Trophoblast cell (in vitro differentiated cells and primary cell): ENCODE measurements at places on chromosomes 11 and 22.

DNA sequence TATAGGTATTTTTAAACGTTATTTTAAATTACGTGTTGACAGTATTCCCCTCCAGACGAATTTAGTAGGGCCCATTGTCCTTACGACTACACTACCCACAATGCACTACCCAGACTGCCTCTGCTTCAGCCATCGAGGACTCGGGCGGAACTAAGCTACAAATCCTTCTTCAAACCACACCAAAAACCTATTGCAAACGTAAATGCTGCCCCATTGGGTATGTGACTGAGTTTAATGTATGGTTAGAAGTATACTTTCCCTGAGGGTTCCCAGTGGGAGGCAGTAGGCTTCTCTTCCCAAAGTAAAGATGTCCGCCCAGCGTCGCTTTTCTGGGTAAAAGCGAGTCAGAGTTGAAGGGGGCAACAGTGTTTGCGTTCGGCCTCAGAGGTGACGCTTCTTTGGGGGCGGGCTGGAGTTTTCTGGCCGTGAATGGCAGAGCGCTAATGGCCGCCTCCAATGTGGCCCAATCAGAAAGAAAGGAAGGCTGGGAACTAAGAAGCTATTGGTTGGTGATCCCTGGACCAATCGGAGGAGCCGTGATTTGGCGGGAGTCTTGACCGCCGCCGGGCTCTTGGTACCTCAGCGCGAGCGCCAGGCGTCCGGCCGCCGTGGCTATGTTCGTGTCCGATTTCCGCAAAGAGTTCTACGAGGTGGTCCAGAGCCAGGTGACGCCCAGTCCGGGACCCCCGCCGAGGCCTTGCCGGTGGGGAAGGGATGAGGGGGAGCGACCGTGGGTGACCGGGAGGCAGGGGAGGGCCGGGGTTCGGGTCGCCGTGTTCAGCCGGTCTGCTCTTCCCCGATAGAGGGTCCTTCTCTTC is at the start of gene CDC45:
Gene CDC45, plus strand, starts transcription at position 566 of the 818 bp plus-strand sequence. Its CDS starts 49 bp downstream, at position 615.
- H3K4me1 ChIP-seq: peaks cover 7% of the 10 kb centered on the region
- H3K36me3 ChIP-seq: peaks cover 17% of the 10 kb centered on the region
- peak within 1 kb of the TSS; percentile 87 for H3K27ac ChIP-seq
- peak within 1 kb of the TSS; percentile 93 for H3K4me3 ChIP-seq
- peak; percentile 98 for DNase-seq
- no peaks in the 10 kb centered on the region for H3K27me3 ChIP-seq

DNA sequence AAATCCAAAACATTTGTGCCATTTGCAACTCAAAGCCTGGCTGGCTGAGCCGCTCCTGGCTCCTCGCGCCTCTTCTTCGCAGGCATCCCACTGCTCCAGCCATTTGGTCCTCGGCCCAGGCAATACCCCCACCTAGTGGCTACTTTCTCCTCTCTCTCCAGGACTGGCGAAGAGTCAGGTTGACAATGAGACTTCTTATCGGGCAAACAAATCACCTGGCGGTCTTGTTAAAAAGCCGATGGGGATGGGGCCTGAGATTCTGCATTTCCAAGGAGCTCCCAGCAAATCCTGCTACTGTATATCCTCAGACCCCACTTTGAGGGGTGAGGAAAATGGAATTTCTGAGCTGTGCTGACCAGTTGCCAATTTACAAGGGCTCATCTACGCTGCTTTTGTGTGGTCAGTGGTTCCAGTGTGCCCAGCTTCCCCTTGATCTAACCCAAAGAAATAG is 89.0 kb downstream of the ISX start:
- H3K27ac ChIP-seq: no peak overlapping the region
- peak; percentile 74 for DNase-seq
- no peaks in the 10 kb centered on the region for H3K27me3 ChIP-seq
- no peak overlapping the region for H3K4me3 ChIP-seq

DNA sequence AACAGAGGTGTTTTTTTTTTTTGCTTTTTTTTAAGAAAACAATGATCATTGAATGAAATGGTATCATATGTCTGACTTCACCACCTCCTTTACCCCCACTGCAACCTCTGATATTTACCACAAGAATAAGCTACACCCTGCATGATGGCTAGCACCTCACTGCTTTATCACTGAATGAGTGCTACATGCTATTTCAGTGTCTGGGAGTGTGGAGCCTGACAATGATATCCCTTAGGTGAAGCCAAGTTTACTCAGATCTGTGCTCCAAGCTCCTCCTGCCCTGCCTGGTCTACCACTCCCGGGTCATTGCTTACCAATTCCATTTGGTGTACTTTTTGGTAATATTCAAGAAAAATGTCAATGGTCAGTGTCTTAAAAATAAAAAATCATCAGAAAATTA is 21.1 kb downstream of the MMP20 start:
- no peak overlapping the region for H3K4me3 ChIP-seq
- no peaks in the 10 kb centered on the region for H3K27me3 ChIP-seq
- H3K4me1 ChIP-seq: no peaks in the 10 kb centered on the region
- DNase-seq: no peak
- H3K36me3 ChIP-seq: no peaks in the 10 kb centered on the region

- no peaks in the 10 kb centered on the region for H3K27me3 ChIP-seq
- peak; percentile 52 for DNase-seq
- H3K27ac ChIP-seq: peak overlapping the region; percentile 66
Observed at GRCh38 chr11:65291613-65292012, 23.1 kb upstream of the CDC42EP2 start.

DNA sequence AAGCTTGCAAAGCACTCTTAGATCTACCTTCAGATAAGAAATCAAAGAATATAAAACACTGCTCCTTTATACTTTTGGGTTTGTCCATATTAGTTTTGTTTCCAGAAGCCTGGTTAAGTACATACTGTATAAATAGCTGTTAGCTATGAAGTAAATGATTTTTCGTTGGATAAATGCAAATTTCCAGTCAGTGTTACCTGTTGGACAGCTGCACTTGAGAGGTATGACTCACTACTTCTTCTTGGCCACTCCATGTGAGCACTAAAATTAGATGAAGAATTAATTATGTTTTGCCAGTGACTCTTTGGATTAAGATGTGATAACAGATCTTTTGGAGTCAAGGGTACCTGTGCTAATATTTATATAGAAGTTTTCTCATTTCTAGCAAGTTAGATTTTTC is 9.5 kb upstream of the TSG101 start:
- no peaks in the 10 kb centered on the region for H3K27me3 ChIP-seq
- no peak overlapping the region for H3K4me3 ChIP-seq
- H3K36me3 ChIP-seq: peaks cover 8% of the 10 kb centered on the region
- no peak for DNase-seq
- H3K4me1 ChIP-seq: no peaks in the 10 kb centered on the region

- no peak overlapping the region for H3K27ac ChIP-seq
- no peaks in the 10 kb centered on the region for H3K36me3 ChIP-seq
- no peaks in the 10 kb centered on the region for H3K27me3 ChIP-seq
- no peaks in the 10 kb centered on the region for H3K4me1 ChIP-seq
Observed at GRCh38 chr11:117478926-117479325, 151.3 kb downstream of the CEP164 start.

- peak overlapping the region; percentile 58 for H3K4me3 ChIP-seq
- no peak overlapping the region for H3K27ac ChIP-seq
- DNase-seq: no peak
- peaks cover 7% of the 10 kb centered on the region for H3K4me1 ChIP-seq
Observed at GRCh38 chr11:27363576-27364117, 632 bp upstream of the CCDC34 start.

DNA sequence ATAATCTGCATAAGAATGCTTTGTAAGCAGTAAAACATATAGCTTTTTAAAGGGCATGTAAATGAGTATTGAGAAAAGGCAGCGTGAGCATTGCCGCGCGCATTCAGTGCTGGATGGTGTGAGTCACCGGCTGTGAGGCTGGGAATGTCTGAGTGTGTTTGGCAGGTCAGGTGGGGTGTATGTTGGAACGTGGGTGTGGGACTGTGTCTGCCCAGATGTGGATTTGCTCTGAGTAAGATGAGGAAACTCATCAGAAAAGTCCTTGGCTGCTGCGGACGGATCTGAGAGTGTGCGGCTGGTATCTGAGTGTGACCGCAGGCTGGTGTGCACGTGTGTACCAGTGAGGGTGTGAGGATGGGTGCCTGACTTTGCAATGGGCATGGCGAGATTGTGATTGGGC is 66.2 kb upstream of the NECTIN1 start:
- no peak for DNase-seq
- H3K36me3 ChIP-seq: no peaks in the 10 kb centered on the region
- no peaks in the 10 kb centered on the region for H3K27me3 ChIP-seq

- no peaks in the 10 kb centered on the region for H3K27me3 ChIP-seq
- H3K4me3 ChIP-seq: no peak overlapping the region
- H3K4me1 ChIP-seq: no peaks in the 10 kb centered on the region
Observed at GRCh38 chr11:107623183-107623582, 32.2 kb downstream of the ELMOD1 start.

DNA sequence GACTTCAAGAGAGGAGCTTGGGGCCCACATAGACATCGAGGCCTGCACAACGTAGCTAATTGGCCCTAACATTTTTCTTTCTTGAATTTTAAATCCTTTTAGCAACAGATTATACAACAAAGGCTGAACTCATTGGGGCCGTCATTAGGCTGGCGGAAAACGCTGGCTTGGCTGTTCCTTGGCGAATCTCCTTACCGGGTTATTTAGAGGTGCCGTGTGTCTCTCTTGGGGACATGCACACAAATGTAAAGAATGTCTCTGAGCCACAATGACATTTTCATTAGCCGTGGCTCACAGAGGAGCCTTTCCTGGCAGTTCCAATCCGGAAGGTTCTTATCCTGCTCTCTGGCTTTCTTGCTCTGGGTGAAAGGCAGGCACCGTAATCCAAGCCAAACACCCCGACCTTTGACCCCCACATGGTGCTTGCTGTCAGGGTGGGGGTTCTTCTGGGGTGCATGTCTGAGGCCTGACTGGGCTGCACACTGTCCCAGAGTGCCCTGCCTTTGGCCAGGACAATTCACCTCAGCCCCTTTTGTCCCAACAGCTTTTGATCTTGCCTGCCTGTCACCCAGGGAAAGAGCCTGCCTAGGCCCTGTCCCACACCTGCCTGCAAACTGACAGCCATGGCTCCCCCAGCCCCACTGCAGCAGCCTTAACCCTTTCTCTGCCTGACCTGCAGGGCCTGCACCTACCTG is 9.2 kb upstream of the FGF3 start:
- no peak overlapping the region for H3K27ac ChIP-seq
- no peaks in the 10 kb centered on the region for H3K27me3 ChIP-seq

DNA sequence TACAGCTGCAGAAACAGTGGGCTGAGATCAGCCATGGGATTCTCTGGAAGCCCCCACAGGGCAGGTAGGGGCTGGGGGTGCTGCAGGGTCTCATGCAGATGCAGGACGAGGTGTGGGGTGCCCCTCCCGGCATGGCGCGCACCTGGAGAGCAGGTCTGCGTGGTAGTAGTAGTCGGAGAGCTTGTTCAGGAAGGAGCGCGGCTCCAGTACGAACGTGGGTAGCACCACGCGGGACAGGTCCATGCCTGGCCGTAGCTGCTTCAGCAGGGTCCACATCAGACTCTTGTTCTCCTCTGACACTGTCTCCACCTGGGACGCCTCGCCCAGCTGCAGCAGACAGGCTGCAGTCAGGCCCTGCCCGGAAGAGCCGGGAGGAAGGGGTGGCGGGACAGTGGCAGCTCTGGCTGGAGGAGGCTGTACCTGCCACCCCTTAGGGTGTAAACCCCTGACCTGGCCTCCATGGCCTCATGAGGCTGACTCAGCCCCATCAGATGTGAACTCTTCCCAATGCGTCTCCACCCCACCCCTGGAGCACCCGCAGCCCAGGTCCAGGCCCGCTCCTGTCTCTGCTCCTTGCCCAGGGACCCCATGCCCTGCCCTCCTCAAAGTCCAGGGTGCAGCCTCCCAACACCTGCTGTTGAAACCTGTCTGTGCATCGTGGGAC is 47.0 kb upstream of the CARS1 start:
- peaks cover 53% of the 10 kb centered on the region for H3K36me3 ChIP-seq
- no peak overlapping the region for H3K4me3 ChIP-seq
- DNase-seq: no peak
- no peaks in the 10 kb centered on the region for H3K4me1 ChIP-seq
- no peaks in the 10 kb centered on the region for H3K27me3 ChIP-seq

DNA sequence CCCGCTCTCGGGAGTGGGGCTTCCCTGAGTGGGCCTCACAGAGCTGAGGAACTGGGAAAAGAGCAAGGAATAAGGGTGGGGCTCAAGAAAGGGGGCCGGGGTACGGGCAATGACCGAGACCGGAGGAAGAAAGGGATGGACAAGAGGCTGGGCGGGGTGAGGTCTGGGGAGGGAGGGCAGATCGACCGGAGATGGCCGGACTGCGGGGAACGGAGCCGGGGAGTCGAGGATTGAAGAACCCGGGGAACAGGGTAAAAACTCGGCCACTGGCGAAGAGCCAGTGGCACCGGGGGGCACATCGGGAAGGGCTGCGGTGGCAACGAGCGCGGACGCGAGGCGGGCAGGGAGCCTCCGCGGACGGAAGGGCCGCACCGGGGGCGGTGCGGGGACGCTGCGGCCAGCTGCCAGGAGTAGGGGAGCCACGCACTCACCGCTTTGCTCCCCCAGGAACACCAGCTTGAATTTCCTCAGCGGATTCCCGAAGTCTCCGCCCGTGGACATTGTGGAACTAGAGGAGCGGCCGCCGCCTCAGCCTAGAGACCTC is 667 bp downstream of the RAB6A start:
- DNase-seq: peak; percentile 17
- H3K27me3 ChIP-seq: no peaks in the 10 kb centered on the region
- peak overlapping the region; percentile 98 for H3K4me3 ChIP-seq
- peak overlapping the region; percentile 92 for H3K27ac ChIP-seq
- no peaks in the 10 kb centered on the region for H3K4me1 ChIP-seq

DNA sequence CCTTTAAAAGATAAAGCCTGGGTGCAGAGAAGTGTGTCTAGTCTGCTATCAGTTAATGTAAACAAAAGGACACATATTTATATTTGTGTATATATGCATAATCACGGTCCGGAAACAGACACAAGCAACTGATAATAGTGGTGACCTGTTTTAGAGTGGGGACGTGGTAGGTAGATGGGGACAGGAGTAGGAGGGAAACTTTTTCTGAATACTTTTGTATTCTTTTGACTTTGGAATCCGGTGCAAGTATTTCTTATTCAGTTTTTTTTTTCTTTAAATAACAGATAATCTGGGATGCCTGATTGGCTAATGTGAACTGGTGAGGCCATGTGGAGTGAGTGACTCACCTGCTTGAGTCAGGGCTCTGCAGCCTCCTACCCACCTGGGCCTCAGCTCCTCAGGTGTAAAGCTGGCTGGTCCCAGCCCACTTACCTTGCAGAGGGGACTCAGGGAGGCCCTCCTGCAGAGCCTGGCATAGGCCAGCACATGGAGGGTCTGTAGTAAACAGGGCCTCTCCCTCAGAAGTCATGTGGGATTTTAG is 15.3 kb downstream of the MICAL2 start:
- no peak overlapping the region for H3K4me3 ChIP-seq
- H3K27me3 ChIP-seq: no peaks in the 10 kb centered on the region
- peak; percentile 46 for DNase-seq
- peaks cover 15% of the 10 kb centered on the region for H3K4me1 ChIP-seq
- H3K36me3 ChIP-seq: no peaks in the 10 kb centered on the region
- peak overlapping the region; percentile 24 for H3K27ac ChIP-seq

DNA sequence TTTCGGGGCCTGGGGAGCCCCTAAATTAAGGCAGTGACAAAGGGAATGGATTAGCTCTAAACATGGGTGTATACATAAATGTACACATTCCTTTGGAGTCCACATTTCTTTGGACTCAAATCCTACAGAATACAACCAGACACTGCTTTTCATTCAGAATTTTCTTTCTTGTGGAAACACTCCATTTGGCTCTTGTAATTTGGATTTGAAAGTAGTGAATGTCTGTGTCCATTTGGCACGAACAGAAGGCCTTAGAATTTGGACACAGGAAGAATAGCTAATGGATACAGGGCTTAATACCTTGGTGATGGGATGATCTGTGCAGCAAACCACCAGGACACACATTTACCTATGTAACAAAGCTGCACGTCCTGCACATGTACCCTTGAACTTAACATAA is 399.5 kb downstream of the NELL1 start:
- H3K36me3 ChIP-seq: no peaks in the 10 kb centered on the region
- no peak for DNase-seq
- H3K27me3 ChIP-seq: no peaks in the 10 kb centered on the region
- H3K4me1 ChIP-seq: no peaks in the 10 kb centered on the region
